ENCODE measurements at places on chromosomes 12 and 14.

GRCh38 chr12:104471336-104471735, 14.6 kb downstream of the CHST11 start:
- no peak for DNase-seq

DNA sequence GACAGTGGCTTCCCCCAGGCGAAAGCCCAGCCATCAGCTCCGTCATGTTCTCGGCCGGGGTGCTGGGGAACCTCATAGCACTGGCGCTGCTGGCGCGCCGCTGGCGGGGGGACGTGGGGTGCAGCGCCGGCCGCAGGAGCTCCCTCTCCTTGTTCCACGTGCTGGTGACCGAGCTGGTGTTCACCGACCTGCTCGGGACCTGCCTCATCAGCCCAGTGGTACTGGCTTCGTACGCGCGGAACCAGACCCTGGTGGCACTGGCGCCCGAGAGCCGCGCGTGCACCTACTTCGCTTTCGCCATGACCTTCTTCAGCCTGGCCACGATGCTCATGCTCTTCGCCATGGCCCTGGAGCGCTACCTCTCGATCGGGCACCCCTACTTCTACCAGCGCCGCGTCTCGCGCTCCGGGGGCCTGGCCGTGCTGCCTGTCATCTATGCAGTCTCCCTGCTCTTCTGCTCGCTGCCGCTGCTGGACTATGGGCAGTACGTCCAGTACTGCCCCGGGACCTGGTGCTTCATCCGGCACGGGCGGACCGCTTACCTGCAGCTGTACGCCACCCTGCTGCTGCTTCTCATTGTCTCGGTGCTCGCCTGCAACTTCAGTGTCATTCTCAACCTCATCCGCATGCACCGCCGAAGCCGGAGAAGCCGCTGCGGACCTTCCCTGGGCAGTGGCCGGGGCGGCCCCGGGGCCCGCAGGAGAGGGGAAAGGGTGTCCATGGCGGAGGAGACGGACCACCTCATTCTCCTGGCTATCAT, 663 bp downstream of the PTGER2 start:
- no peak for DNase-seq

GRCh38 chr12:80861641-80862378, 75.9 kb downstream of the LIN7A start:
- no peak for DNase-seq

DNA sequence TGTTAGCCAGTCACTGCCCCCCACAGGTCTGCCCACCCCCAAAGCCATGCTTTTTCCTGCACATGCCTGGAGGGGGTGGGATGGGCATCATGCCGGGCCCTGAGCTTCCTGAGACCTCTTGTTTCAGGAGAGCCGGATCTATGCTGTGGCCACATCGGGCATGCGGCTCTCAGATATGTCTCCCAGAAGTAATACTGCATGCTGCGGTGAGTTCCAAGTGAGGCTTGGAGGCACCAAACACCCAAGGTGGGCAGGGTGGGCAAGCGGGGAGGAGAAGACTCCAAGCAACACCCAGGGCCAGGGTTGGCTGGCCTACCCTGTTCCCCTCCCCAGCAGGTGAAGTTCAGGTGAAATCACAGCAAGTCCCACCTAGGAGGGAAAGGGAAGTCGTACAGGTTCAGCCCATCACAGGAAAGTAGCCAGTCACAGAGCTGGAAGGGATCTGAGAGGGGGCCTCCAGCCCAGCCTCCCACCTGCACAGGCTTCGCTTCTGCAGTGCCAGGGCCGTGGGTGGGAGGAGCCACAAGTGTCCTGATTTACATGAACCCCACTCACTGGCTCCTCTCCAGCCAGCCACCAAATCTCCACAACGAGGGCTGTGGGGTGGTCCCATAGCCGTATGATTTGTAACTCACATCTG, 30.9 kb downstream of the PIGH start:
- no peak for DNase-seq

DNA sequence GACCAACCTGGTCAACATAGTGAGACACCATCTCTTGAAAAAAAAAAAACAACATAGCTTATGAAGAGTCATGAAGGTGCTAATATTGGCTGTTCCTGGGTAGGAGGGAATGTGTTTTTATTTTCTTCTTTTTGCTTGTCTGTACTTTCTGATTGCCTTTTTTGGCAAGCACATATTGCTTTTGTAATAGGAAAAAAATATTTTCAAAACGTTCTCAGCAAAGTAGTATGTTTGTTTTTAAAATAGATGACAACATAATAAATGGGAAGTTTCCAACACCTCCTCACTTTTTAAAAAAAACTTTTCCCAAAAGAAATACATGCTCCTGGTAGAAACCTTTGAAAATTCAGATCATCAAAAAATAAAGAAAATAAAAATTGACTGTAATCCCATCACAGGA, 20.9 kb downstream of the FOS start:
- no peak for DNase-seq

DNA sequence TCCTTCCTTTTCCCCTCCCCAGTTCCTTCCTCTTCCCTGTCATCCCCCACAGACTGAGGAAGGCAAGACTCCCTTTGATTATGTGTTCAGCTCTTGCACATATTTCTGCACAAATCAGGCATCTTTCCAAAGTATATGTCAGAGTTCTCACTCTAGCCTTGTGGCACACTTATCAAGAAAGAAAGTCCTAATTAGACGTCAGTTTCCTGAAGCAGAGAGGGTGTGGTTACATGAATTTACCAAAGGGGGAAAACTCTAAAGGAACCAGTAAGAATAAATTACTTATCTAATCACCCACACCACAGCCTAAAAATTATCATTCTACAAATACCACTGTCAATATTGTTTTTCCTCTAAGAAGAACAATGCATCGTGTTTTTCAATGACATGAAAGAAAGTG, 120.7 kb upstream of the GRIP1 start:
- DNase-seq: no peak

DNA sequence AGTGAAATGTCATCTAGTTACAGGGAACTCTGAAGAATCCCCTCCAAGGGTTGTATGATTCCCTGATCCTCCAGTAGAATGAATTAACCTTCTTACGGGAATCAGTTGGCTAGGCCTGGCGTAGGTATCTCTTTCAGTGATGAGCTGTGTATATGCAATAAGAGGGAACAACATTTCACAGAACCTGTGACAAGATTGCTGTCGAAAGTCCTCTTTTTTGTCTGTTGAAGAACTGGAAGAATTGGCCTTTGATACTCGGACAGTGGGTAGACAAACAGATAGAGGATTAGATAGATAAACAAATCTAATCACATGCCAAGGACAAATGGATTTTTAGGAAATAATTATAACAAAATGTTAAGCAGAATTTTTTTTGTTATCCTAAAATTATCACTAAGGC, 184.6 kb downstream of the MDGA2 start:
- no peak for DNase-seq

DNA sequence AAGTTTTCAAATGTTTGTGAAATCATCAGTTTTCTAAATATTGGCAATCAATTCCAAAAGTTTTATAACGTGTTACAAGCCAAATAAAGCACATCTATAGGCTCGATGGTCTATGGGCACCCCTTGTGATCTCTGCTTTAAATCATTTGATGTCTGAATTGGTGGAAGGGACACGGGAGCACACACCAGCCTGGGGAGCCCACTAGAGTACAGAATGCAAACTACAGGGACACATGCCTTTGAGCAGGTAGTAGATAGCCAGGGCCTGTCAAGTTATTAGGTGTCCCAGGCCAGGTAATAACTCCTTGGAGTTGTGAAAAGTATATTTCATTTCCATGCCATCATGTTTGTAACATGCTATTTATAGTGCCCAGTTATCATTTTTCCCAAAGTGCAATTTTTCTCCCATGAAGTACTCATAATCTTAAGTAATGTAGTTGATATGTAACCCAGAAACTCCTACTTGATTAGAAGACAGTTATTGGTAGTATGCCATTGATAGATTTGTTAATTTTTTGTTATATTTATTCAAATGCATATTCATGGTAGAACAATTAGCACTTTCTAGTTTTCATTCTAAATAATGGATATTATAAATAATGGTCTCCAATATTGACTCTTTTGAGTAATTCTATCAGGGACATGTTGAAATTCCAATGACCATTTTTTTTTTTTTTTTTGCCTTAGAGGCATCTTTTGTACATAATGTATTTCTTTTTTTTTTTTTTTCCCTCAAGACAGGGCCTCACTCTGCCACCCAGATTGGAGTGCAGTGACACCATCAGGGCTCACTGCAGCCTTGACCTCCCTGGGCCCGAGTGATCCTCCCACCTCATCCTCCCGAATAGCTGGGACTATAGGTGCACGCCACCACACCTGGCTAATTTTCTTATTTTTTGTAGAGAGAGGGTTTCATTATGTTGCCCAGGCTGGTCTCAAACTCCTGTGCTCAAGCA, 96.9 kb upstream of the FGD4 start:
- peak; percentile 75 for DNase-seq

DNA sequence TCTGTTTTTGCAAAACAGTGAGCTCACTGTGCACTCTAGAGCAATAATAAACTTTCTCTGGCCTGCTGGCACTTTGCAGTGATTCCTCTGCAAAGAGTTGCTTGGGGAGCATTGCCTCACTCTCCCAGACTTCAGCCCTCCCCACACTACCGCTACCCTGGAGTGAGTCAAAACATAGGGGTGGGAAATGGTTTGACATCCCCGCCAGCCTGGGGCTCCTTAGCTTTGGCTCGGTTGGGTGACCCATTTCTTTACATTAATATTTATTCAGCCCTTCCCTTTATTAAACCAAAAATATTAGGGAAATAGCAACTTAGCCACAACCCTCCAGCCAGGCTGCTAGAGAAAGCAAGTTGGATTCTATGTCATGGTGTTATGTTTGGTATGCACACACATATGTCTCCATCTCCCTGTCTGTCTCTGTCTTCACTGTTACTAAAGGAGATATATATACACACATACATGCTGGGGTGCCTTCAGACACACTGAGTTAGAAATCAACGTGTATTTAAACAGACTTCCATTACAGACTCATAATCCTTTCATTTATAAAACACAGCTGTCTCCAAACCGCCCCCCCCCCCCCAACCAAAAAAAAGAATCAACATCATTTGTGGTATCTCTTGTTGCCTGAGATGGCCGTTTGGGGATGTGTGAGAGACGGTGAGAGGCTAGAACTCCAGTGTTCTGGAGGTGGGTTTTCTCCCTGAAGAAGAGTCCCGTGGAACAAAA, 3.4 kb upstream of the IRF2BPL start:
- no peak for DNase-seq

- DNase-seq: no peak
Measured at GRCh38 chr12:102010265-102010994, 51.4 kb downstream of the WASHC3 start.

- no peak for DNase-seq
Measured at GRCh38 chr14:51269634-51270033, 29.6 kb downstream of the TMX1 start.

DNA sequence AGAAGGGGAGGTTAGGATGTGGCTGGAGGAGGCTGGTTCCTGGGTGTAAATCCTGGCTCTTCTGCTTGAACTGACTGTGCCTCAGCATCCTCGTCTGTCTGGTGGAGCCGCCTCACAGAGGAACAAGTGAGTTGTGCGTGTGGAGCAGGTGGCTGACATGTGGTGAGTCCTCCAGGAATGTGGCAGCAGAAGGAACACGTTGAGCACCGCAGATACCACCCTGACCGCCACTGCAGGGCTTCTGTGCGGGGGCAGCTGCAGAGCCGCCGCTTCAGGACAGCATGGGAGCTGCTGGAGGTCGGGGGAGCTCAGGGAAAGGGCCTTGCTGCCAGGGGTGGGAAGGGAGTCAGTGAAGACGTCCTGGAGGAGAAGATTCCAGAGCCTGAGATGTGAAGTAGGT, 48.9 kb downstream of the TRAF3 start:
- no peak for DNase-seq

- no peak for DNase-seq
Measured at GRCh38 chr14:103828315-103828967, 18.9 kb downstream of the PPP1R13B start.

DNA sequence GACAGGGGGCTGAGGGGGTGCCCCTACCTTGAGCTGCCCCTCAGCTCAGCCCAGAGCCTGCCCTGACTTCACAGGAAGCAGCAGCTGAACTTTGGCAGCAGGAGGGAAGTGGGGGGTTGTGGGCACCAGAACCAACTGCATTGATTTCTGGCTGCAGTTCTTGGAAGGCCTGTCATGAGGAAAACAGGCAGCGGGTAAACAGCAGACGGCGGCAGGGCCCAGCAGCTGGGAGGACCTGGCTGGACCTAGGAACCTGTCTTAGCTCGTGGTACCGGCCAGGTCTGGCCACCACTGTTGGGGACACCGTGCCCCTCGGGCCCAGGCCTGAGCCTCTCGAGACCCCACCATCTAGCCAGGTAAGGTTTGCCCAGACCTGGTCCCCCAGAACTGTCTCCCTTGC, 154.2 kb upstream of the MYL2 start:
- DNase-seq: no peak

DNA sequence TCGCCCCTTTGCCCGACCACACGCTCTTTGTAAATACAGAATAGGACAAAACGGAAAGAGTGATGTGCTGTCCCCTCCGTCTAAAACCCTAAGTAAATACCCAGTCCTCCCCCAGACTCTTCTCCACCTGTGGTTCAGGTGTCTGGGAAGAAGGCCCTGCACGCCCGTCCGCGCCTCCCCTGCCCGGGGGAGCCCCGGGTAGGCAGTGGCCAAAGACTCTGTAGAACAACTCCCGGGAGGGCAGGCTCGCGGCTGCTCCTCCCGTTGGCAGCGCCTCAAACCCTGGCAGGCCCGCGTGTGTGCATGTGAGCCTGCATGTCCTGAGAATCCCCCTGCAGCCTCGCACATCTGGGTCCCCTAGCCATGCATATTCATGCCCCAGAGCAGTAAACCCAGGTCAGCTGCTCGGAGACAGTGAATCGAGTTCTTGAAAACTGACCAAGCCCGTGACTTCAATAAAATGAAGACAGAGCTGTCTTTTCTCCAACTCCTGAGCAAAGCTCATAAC, 165.8 kb downstream of the MON2 start:
- no peak for DNase-seq

GRCh38 chr12:133220521-133220920, 15.2 kb downstream of the ANHX start:
- DNase-seq: no peak

DNA sequence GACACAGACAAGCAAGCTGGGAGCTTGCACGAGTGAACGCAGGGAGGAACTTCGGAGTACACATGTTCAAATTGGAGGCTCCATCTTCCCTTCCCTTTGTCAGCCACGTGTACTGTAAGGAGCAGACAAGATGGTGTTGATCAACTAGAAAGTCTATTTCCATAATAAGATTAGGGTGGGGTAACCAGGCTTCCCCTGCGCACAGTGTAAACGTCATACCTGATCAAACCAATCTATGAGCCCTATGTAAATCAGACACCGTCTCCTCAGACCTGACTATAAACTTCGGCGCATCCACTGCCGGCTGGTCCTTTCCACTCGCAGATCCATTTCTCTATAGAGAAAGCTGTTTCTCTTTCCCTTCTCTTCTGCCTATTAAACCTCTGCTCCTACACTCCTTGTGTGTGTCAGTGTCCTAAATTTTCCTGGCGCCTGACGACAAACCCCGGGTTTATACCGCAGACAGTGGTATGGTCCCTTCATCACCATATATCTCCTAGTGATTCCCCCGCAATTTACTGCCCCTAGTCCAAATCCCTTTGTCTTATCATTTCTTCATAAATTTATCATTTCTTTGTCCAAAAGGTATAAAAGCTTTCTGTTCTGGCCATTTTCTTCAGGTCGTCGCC, 7.5 kb upstream of the ETFBKMT start:
- DNase-seq: no peak

GRCh38 chr12:58139894-58140293, 198.5 kb downstream of the ATP23 start:
- peak; percentile 61 for DNase-seq

- no peak for DNase-seq
Measured at GRCh38 chr12:124289634-124290600, 5.0 kb upstream of the RFLNA start.
